ENCODE measurements at places on chromosomes 3 and 15.

GRCh38 chr3:67605377-67605776 is 49.0 kb downstream of the SUCLG2 start:
- no peak for DNase-seq

- DNase-seq: no peak
Measured at GRCh38 chr15:63156755-63157117, 541 bp downstream of the RPS27L start.

- DNase-seq: no peak
Measured at GRCh38 chr3:61617041-61617440, 55.7 kb downstream of the PTPRG start.

- DNase-seq: no peak
Measured at GRCh38 chr3:154955907-154956533, 124.1 kb upstream of the MME start.

DNA sequence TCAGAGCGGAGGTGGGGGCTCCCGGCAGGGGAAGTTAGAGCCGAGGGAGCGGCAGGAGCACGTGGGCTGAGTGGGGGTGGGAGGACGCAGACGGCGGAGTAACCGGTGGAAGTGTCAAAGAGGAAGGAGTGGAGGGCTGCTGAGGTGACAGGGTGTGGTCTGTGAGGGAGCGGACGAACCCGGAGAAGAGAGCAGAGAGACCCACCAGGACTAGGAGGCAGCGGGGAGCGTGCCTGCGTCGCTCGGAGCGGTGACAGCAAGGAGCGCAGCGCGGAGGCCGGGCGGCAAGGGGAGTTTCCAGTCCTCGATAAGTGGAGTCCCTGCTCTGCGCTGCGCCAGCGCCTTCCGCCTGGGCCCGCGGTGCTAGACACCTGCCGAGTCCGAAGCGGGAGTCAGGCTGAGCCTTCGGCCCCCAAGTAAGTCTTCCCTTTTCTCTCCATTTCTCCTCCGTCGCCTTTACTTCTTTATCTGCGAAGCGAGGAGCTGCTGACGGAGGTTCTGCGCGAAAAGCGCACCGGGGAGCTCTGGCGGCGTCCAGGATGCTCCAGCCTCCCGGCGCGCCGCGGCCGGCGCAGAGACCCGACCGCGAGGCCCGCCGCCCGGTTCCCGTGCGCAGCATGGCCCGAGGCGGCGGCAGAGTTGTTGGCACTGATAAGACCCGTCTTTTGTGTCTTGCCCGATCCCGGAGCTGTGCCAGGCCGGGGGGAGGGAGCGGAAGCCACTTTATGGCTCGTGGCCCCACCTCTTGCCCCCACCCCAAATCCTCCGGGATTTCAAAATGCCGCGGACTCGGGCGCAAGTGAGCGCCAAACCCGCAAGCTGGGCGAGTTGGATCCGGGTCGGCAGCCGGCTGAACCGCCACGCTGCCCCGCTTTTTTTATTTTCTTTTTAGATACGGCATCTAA is 533.0 kb upstream of the SEMA6D start:
- no peak for DNase-seq

GRCh38 chr15:58267051-58267450 is 128.9 kb downstream of the AQP9 start:
- no peak for DNase-seq

DNA sequence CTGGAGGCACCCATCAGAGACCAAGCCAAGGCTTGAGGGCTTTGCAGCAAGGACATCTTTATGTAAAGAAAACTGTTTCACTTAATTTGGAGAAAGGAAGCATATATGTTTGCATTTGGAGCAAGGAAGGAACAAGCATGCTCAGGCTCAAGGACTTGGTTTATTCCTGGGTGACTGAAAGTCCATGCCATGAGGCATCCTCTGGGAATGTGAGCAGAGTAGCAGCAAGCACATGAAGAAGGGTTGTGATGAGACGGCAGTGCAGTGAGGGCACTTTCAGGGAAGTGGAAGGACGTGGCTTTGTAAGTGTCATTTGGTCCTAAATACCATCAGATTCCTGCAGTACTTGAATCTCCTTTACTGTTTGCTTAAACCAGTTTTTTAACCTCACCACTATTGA is 26.8 kb downstream of the POLG start:
- no peak for DNase-seq

GRCh38 chr3:156742401-156742800 is 68.0 kb downstream of the TIPARP start:
- no peak for DNase-seq
